ENCODE measurements at places on chromosomes 4 and X.

- DNase-seq = no peak
Measured at GRCh38 chr4:166092797-166093290, 219.8 kb downstream of the TLL1 start.

GRCh38 chrX:10259716-10260115, 102.9 kb downstream of the CLCN4 start:
- DNase-seq = no peak

DNA sequence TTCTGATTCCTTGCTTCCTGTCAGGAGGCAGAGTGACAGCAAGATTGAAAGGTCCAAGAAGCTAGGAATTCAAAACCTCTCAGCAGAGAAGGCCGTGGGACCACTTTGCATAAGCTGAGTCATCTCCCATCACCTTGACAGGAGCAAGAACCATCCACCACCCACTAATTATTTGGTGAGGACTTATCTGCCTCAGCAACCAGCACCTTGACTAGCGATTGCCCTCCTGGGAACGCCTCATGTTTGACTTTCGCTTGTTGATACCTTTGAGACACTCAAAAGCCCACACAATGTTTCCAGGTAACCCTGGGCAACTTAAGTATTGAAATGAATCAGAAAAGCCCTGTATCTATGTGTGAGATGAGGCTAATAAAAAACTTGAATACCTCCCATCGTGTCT, 233.5 kb upstream of the GYPA start:
- DNase-seq = no peak

- no peak for DNase-seq
Measured at GRCh38 chrX:72296991-72297390, 8.7 kb downstream of the CITED1 start.

Measured in globus pallidus (tissue), 1 donor.